ENCODE measurements at places on chromosomes 7 and 10.

DNA sequence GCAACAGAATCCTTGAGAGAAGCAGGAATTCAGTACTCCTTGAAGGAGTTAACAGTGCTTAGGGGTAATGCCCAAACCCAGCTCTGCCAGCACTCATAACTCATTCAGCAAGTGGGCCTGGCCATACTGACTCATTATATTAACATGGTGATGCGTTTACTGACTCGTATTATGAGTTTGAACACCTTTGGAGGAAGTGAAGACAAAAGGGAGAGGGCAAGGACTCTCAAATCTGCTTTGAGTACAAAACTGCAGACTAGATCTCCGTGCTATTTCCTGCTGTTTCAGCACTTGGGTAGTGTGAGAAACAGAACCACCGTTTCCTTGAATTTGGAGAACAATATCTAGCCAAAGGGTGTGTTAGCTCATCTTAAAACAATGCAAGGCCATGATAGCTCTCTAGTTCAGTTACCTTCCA, 30.8 kb downstream of the SLC16A9 start:
- peak; percentile 44 for DNase-seq

DNA sequence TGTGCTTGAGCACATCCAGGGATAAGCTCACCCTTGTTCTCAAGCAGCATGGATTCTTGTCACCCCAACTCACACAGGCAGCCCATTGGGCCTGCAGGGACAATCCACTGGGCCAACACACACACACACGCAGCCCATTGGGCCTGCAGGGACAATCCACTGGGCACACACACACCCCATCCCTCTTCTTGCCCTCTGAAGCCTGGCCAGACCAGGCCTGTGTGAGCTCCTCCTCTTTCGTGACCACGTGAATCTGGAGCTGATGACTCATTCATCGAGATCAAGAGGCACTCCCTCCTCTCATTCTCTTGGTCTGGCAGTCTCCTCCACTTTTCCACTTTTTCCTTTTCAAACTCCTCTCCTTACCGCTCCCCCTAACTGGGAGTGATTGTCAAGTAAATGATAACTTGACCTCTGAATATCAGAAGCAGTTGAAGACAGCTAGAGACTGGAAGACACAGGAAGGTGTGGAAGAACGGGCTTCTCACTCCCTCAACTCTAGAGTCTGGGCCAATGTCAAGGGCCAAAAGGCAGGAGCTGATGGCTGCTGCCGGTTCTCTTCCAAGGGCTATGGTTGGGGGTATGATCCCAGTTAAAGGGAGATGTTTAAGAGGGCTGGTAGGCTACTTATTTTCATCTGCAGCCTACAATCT, 89.7 kb downstream of the HIPK2 start:
- no peak for DNase-seq

DNA sequence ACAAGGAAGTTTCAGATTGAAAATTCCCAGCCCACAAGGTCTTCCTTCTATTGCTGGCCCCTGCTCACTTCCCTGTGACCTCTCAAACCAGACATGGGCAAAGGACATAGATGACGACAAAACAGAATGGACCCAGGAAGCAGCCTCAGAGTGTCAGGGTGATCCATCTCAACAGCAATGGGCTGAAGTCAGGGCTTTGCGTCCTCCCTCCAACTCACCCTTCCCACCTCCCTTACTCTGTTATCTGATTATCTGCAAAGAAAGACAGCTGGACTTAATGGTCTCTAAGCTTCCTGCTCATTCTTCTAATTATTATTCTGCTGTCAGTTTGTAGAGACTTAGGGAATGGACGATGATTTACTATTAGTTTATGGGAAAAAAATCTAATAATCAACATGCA, 115.9 kb downstream of the PIP4K2A start:
- DNase-seq = no peak

- DNase-seq = no peak
Measured at GRCh38 chr7:77528368-77528767, 8.7 kb upstream of the PTPN12 start.

GRCh38 chr7:95201727-95202126, 122.6 kb downstream of the PON1 start:
- no peak for DNase-seq

DNA sequence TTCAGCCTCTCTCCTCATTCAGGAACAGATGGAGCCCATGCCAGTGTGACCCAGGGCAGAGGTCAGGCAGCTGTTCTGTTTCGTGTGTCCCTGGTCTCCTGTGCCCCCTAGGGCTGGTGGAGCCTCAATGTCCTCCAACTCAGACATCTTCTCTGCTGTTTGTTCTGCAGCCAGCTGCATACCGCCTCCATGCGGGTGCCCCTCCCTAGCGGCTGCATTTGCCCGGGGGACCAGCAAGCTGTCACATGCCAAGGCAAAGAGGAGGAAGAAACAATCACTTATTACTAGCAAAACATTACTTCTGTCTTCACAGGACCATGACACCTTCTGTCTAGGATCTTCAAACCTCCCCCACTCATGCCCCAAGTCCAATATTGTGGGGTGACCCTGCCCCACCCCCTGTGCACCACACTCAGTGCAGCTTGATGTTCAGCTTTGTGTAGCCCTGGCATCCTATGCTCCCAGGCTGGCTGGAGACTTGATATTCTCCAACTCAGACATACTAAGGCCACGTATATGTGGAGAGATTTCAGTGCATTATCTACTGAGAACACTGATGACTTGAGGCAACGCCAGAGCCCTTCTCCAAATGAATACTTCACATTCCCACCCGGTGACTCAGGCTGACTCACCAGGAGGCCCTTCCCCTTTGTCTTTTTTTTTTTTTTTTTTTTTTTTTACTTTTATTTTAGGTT, 188.9 kb downstream of the SKIDA1 start:
- no peak for DNase-seq

- peak; percentile 90 for DNase-seq
Measured at GRCh38 chr7:37765872-37766525, 82.4 kb upstream of the NME8 start.

GRCh38 chr10:46522295-46523118, 34.0 kb downstream of the GPRIN2 start:
- no peak for DNase-seq

GRCh38 chr10:11988924-11989323, 53.7 kb downstream of the UPF2 start:
- DNase-seq = no peak

DNA sequence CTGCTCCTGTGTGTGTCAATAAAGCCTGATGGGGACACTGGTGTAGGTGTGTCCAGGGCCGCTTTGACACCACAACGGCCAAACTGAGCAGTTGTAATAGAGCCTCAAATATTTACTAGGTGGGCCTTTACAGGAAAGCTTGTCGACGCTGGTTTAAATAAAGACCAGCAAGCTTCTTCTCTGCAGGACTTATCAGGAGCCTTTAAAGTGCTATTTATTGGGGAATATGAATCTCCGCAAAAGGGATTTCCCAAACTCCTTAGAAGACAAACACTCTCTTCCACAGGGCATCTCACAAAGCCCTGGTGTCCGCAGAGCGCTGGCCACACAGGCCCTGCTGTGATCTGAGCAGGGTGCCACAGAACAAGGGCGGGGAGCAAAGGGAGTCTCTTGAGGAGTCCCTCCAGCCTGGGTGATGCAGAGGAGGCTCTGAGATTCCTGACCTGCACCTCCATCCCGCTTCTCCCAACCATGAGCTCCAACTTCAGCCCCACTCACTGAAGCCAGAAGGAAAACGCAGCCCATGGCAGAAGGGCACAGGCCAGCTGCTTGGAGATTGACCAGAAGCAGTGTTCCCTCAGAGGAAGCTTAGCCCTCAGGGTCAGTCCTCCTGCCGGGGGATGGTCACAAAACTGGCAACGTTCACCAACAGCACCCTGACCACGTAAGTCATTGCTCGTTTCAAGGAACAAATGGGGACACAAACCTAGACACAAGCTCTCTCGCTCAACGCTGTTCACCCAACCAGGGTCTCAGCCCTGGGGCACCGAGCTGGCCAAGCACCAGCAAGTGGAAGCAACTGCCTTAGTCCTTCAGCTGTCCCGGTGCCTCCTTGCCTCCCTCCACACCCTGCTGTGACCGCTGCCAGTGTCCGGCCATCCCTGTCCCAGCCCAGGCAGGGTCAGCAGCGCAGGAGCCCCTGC, 129.5 kb downstream of the OAT start:
- DNase-seq = no peak

DNA sequence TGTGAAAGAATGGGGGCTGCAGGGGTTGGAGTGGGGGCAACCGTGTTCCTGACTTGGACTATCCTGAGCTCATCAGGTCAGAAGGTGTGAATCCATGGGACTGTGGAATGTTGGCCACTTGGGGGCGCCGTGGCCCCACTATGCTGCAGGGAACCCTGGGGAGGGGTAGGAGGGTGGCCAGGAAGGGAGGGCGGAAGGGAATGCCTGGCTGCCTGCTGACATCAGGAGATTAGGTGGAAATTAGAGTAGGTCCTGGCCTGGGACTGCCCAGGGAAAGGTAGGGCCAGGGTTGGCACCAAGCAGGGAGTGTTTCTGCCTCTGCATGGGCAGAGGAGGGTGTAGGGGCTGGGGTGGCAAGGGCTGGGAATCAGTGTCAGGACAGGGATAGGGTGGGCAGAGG, 65.8 kb upstream of the PRSS58 start:
- peak; percentile 46 for DNase-seq

DNA sequence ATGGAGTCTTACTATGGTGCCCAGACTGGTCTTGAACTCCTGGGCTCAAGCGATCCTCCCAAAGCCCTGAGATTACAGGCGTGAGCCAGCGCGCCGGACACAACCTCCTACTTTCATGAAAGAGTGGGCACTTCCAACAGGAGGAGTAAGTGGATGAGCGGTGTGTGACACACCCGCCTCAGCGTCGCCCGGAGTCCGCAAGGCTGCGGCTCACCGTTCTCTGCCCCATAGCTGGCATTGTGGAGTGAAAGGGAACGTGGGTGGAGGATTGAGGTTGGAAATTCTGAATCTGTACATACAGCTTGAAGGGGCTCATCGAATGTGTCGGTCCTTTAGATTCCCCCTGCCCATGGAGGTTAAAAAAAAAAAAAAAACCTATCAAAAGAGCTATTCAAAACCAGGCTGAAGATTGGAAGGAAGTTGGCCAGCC, 524 bp upstream of the PRXL2A start:
- no peak for DNase-seq

GRCh38 chr7:125465527-125465926, 535.9 kb upstream of the POT1 start:
- DNase-seq = no peak

DNA sequence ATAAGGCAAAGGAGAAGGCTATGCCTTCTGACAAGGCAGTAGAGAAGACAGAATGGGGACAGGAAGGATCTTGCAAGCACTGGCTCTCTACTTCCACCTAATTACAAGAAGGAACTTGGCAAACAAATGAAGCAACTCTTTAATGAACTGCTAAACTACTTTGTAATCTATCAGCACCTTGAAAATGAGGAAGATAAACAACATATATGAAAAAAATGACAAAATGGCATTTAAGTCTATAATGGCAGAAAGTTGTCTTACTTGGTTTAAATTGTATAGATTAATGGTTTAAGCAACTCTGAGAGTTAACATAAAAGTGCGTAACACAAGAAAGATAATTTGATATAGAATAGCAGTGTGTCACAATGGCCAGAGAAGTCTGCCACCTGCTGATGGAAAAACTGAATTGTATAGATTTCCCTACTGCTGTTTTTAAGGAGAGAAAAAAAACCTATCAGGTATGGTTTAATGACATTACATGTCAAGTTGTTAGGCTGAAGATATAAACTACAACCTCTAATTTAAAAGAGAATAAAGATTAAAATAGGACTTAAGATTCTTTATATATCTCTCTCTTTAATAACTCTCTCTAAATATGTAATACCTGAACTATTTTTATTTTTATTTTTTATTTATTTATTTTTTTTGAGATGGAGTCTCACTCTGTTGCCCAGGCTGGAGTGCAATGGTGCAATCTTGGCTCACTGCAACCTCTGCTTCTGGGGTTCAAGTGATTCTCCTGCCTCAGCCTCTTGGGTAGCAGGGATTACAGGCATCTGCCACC, 11.8 kb downstream of the NT5C3A start:
- DNase-seq = peak; percentile 84

DNA sequence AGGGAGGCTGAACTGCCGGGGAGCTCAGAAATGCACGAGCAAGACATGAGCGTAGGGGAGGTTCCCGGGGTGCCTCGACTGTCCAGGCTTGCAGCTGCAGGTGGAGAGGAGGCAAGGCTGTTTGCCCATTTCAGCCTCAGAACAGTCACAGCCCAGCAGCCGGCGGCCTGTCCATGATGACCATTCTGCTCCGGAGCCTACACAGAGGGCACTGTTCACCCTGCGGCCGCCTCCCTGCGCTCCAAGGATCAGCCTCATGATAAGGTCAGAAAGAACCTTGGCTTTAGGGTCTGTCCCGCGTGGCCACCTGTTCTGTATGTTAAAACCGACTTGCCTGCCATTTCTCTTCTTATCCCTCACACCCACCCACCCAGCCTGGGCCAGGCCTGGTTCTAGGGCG, 21.9 kb upstream of the CFAP46 start:
- DNase-seq = no peak

DNA sequence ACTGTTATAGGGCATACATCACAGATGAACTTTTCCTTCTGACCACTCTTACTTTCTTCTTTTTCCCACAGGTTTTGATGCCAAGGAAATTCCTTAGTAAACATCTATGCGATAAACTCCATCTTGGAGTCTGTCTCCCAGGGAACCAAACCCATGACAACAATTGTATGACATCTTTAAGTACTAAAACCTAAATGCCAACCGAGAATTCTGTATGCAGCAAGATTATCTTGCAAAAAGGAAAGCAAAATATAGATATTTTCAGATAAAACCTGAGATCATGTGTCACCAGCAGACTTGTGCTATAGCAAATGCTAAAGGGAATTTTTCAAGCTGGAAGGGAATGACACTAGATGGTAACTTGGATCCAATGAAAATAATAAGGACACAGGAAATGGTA, 22.0 kb upstream of the BEND7 start:
- no peak for DNase-seq

DNA sequence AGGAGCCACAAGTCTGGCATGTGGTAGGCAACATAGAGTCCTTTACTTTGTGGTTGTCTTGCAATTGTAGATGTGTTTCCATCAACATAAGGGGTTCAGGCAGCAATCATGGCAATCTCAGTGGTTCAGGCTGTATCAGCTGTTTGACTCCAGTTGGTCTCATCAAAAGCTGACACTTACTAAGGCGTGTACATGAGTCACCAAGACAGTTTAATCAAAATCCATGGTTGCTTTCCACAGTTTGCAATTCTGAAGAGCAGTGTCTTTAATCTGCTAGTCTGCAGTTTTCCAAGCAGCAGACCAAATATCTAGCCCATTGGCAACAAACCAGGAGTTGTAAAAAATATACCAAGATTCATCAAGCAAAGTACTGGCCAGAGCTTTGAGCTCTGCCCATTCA, 210.2 kb downstream of the MDFIC start:
- DNase-seq = no peak

- no peak for DNase-seq
Measured at GRCh38 chr10:112955582-112956421, 5.8 kb downstream of the TCF7L2 start.

DNA sequence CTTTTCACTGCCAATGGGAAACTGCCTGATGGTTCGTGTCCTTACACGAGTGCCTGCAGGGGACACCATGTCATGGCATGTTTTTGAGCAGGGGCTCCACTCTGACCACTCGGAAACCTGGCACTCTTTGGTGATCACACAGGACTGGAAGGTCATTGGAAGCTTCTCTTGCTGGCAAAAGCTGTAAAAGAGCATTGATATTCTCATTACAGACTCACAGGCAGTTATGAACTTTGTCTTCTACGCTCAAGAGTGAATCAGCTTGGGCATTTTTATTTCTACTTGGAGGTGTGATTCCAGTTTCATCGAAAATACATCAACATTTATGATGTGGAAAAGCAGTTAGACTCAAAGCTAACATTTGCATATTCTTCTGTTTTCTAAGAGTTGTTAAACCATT, 238.7 kb downstream of the THSD7A start:
- no peak for DNase-seq

GRCh38 chr7:100545360-100546128, 6.5 kb downstream of the AGFG2 start:
- peak; percentile 14 for DNase-seq
